ENCODE measurements at places on chromosomes 11 and 22.

GRCh38 chr11:27363576-27364117, 632 bp upstream of the CCDC34 start:
- no peak for DNase-seq

DNA sequence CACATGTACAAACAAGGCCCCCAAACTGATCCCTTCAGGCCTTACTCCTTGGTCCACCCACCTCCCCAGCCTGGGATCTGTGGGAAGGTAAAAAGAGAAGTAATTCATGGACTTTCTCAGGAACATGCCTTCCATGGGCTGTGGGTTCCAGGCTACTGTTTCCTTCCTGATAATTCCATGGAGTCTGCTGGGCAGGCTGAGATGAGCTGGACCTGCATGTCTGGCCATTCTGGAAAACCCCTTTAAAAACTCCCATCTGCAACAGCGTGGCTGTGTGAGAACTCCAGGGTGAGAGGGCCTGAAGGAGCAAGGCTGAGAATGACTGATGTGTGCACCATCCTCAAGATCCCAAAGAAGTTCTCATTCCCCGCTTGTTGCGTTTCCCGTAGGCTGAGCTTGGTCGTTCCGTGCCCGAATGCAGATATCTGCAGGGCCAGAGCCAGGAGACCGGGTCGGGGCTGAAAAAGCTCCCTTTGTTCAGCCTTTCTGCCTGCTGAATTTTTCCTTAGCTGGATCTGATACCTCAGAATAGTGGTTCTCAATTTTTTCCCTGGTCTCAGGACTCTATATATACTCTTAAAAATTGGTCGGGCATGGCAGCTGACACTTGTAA, 72.9 kb downstream of the NAT10 start:
- DNase-seq: no peak

GRCh38 chr22:49268924-49269323, 558.7 kb downstream of the BRD1 start:
- no peak for DNase-seq

DNA sequence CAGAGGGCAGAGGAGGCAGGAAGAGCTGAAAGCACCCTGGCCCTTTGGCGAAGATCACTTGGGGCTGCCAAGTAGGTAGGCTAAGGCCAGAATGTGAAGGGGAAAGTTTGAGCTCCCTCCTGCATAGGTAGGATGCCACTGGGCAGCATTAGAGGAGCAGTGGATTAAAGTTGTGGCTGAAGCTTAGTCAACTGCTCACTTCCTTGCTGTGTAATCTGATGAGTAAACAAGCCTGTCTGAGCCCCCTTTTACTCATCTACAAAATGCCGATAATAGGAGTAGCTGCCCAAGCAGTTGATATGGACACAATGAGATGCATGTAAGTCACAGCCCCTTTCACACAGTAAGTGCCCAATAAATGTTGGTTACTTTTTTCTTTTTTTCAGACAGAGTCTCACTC, 216.4 kb downstream of the MN1 start:
- no peak for DNase-seq

DNA sequence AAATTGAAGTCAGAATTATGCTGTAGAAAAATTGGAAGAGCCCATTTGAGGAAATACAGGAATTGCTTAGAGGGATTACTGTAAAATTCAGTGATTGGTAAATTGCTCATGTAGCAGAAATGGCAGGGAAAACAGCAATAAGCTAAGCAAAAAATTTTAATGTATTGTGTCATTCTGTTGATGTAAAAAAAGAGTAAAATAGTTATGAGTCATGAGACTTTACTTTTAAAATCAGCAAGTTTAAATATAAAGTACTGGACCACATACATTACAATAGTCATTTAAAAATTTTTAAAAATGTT, 10.4 kb downstream of the PDHX start:
- no peak for DNase-seq

GRCh38 chr11:97202613-97203292, 812.9 kb downstream of the JRKL start:
- no peak for DNase-seq

GRCh38 chr11:81197396-81197795, 1536.3 kb downstream of the FAM181B start:
- DNase-seq: no peak

Measured in T-helper 22 cell (primary cell).